Ascending aorta (tissue), 2 donors: ENCODE measurements at places on chromosomes 2 and 18. TPM values are rescaled to one million over a fixed set of nuclear protein-coding genes. Genes with fewer than 3 reads are reported as not detected.

CCDC74A gene
- 1.8 TPM for total RNA-seq

DNA sequence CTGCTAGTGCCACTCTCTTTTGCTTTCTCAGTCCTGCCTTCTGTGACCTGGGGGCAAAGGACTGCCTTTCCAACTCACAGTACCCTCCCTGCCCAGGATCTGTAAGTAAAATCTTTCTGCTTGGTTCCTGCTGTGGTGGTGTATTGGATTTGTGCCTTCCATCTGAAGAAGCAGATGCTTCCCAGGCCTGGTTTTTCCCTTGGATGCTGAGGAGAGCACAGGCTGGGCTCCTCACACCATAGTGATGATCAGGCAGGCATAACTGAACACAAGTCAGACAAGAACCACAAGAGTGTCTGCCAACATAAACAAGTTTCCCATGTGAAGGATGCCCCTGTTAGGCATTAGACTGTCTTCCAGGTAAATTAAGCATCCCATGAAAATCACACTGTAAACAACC lies 121.3 kb upstream of the NRXN1 start:
- DNase-seq, result no peak

DNA sequence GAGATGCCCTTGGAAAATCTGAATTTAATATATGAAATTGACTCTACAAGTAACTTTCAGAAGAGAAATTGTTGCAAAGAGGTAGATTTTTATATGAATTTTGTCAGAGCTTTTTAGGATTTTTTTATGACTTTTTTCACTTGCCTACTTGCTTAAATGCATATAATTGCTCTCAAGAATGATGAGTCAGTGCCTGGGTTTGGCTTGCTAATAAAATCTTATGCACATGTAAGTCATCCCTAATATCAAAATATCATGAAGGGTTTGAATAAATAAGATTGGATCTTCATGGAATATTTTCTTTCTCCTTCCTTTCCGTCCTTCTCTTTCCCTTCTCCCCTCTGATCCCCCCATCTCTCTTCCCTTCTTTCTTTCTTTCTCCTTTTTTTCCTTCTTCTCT lies 354.1 kb downstream of the TXNL1 start:
- no peak for DNase-seq

DNA sequence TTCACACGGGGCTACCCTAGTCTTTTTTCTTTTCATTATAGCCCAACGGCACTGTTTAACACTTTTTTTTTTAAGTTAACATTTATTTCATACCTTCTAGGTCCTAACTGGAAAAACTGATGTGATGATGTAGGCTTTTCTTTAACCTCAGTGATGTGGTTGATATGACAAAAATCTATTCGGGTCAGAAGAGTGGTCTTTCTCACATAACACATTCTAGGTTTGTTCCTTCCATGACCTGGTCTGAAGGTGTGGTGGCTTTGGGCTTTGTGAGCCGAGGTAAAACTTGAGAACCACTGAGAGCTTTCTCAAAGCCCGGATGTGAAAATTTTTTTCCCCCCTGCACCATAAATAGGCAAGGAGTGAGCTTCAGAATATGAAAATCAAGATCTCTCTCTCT lies 44.2 kb downstream of the GPD2 start:
- DNase-seq, result no peak

- no peak for DNase-seq
These were observed 1.8 kb downstream of the LAPTM4A start for GRCh38 chr2:20049637-20050036.

- DNase-seq, result no peak
These were observed 288.5 kb downstream of the TNS1 start for GRCh38 chr2:217714287-217714751.

DNA sequence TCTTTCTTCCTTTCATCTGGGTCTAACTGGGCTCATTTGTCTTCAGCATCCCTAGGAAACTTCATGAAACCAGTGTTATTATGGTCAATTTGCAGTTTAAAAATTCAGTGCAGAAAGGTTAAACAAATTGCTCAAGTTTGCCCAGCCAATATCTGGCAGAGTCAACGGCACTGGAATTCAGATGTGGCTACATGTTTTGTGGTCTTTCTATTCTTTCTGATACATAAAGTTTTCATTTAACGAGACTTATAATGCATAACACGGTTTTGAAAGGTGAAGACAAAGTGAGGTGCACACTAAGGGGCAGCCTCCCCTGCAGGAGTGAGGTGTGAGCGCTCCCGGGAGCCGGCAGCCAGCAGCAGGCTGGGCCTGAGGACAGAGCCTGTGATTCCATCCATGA lies 164.6 kb downstream of the RTP5 start:
- DNase-seq, result peak; percentile 11

- DNase-seq, result no peak
These were observed 28.1 kb downstream of the CEP192 start for GRCh38 chr18:13019301-13019700.

DNA sequence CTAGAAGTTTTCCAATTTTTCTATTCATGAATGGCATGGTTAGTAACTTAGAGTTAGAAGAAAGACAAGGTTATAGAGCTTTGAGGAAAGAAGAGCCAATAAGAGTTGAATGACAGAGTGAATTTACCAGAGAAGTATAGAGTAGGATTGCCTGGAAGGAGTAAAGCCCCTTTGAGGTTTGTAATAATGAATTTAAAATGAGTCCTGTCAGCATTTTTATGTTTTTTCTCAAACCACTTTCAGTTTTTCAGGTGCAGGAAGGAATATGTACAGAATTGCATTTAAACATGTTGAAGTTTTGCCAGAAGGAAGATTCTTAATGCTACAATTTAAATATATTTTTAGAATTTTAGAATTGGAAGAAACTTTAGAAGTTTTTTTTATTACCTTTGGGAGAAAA lies 408.3 kb downstream of the DSC3 start:
- no peak for DNase-seq

GRCh38 chr2:172052000-172052983 lies 33.0 kb upstream of the DLX1 start:
- DNase-seq, result no peak

DNA sequence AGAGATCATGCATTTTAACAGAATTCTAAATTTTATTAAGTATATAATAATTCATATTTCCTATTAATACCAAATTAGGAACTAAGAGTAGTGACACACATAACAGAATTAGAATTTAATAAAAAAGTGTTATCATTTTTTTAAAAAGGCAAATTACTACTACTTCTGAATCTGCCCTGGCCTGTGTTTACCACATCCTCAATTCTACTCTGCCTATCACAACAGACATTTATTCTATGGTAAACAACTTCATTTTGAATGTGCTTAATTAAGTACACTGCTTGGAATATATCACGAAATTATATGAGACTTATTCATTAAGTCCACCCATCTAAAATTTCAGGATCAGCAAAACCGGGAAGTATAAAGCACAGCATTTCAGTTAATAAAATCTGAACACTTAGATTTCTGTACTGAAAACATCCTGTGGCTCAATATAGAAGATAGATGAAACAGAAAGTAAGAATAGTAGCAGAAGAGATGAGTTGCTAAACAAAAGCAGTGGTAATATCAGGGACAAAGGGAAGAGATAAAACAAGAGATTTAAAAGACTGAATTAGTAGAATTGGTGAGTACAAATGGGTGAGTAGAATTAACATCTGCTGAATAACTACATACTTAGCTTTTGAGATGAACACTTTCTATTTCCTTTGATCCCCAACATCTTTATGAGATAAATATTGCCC lies 3.7 kb downstream of the SMC6 start:
- no peak for DNase-seq

DNA sequence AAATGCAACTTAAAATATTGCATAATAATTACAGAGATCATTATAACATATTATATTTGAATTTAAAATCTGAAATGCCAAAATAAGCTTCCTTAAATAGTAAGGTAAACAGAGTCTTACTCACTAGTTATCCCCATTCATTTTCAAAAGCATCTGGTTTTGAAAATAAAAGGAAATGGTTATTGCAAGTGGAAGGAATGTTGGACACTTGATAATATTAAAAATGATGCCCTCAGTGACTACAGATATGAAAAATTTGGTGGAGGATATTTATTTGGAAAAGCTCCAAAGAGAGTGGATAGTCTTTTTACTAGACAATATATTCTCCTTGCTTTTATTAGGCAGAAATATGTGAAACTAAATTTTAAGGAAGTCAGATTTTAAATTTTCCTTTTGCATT lies 39.7 kb downstream of the CDH19 start:
- DNase-seq, result no peak

GRCh38 chr2:164657129-164657528 lies 35.8 kb upstream of the GRB14 start:
- no peak for DNase-seq
